ENCODE measurements at places on chromosomes 6 and 20.

DNA sequence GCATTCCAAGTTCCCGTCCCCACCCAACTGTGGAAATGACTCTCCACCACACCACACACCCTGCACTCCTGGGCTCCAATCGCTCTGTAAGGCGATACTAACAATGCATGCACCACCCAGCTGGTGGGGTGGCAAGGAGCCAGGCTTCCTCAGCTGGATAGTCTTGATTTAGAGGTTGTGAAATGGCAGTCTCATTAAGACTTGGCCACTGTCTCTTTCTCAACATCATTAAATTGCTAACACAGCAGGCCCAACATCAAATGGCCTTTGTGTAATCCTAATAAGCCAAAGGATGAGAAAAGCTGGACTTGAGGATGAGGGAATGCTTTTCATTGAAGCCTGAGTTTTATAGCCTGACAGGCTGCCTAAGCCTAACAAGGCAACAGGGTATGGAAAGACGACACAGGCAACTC is 223.7 kb downstream of the GMDS start:
- no peak for DNase-seq

DNA sequence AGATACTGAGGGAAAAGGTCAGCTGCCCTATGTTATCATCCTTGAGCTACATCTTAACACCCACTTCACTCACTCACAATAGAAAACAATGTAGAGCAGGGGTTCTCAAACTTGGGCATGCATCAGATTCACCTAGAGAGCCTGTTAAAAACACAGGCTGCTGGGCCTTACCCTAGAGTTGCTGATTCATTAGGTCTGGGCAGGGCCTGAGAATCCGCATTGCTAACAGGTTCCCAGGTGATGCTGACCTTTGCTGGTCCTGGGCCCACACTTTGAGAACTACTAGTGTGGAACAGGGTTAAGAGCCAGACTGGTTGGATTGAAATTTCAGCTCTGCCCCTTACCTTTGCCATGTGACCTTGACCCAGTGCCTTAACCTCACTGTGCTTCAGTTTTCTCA is 25.1 kb downstream of the RSPO4 start:
- DNase-seq: no peak

DNA sequence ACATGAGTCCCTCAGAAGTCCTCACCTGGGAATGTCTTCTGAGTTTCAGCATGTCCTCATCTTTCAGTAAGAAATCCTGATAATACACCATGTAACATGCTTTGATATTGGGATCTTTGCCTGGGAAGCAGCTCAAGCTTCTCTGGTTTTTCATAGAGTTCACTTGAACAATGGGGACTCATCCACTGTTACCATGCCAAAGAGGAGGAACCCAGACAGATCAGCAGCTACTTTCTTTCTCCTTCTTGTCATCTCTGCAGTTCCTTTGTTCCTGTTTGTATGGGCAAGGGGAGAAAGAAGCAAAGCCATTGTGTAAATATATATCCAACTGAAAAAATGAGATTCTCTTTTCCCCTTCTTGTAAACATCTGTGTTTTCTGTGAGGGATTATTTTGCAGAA is 450.6 kb upstream of the HS3ST5 start:
- no peak for DNase-seq

GRCh38 chr6:75446241-75446880 is 47.2 kb downstream of the FILIP1 start:
- no peak for DNase-seq

DNA sequence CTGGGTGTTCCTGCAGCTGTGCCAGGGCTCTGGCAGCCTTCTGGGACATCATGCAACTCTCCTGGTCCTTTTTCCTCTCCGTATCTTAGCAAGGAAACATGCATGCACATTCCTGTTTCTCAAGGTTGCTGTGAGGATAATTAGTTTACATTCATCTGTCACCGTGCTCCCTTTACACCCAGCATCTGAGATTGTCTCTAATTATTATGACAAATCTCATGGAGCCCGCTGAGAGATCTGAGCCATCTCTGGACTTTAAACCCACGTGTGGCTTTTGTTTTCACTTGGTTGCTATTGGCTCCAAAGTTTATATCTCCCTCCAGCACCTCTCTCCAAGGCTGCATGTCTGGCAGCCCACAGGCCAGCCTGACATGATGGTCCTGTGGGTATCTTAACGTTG is 167.6 kb downstream of the UNC5CL start:
- no peak for DNase-seq

DNA sequence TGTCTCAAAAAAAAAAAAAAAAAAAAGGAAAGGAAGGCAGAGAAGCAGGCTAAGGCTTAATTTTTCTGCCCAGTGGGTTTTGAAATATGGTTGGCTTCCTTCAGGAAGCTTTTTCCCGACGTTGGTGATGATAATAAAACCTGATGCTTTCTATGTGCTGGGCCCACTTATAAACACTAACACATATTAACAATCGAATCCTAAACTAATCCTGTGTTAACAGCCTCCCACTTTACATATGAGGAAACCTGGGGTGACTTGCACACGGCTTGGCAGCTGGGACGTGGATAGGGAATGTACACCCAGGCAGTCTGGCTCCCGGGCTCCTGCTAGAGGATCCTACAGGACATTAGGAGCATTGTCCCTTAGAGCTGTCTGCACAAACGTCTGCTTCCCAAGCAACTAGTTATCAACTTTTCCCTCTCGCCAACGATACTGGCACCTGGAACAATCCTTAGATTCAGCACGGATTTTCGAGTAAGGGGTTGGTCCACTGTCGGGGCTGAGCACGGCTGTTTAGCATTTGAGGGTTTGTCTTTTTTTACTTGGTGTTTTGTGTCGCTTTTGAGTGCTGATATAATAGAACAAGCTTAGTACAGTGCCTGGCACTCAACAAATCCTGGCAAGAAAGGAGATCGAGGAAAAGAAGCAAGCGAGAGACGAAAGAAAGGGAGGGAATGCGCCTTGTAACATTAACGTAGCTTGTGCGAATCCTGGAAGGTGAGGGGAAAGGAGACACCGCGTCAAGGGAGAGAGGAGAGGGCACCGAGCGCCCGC is 622 bp upstream of the KIZ start:
- DNase-seq: no peak

- no peak for DNase-seq
Observed at GRCh38 chr20:16537918-16538317, 35.3 kb downstream of the KIF16B start.

- DNase-seq: no peak
Observed at GRCh38 chr6:109782491-109782999, 91.4 kb downstream of the FIG4 start.
